ENCODE measurements at places on chromosomes 2 and 18. TPM values are rescaled to one million over a fixed set of nuclear protein-coding genes. Genes with fewer than 3 reads are reported as not detected.

- DNase-seq = no peak
These were observed 7.0 kb upstream of the SP5 start for GRCh38 chr2:170707821-170708795.

GRCh38 chr18:33152376-33152775, 288.1 kb downstream of the CCDC178 start:
- DNase-seq = no peak

GRCh38 chr2:240498171-240498957, 59.4 kb downstream of the ANKMY1 start:
- DNase-seq = no peak

DNA sequence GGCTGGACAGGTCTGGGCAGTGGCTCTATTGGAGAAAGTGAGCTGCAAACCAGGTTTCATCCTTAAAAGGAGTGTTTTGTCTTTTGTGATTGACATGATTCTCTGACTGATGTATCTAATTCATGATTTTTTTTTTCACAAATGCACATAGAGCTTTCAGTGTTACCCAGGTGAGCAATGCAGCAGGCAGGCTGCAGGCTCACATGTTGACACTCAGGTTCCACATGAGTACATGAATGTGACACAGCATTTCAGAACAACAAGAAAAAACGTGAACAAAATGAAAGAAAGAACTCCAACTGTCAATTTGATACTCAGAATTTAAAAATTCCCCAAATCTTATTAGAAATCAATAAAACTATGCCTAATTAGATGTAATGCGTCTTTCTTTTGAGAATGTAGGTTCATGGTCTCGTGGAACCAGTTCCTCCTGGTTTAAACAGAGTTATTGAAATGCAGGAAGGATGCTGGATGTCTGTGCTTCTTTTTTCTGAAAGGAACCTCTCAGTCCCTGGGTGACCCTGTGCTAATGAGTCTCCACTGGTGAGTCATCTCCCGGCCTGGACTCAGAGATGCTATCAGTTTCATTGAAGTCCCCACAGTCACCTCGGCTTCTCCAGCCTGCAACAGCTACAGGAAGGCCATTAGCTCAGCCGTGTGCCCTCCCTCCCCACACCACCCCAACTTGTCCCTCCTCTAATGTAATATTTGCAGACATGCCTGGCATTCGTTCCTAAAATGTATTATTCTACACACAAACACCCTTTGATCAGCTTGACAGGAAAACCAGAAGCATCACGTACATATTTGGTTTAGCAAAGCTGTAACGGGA, 430.4 kb downstream of the LPIN1 start:
- DNase-seq = peak; percentile 29

DNA sequence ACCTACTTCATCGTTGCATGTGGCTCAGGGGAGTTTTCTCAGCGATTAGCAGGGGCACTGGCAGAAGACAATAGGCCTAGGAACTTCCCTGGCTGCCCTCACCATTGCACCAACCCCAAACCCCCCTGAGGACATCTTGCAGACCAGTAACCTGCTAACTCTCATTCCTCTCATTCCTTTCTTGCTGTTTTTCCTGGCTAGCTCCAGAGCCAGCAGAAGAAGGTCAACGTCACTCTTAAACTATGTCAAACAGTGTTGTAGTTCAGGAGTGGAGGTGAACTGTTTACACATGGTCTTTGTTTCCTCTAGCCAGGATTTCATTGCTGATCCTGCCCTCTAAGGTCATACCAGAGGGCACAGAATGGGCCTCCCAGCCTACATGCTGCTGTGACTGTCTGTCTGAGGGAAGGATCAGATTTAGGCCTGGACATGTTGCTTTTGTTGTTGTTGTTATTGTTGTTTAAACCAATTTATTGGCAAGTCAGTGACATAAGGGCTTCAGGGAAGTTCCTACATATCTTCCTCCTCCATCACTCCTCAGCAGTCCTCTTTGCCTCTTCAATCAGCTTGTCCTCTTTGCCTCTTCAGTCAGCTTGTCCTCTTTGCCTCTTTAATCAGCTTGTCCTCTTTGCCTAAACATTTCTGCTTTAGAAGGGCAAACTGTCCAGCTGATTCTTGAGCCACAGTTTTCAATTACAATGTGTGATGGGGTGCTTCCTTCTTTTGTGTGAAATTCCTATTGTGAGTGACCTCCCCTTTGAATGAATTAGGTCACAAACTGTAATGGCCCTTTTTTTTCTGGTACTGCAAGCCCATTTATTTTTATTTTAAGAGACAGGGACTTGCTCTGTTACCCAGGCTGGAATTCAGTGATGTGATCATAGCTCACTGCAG, 471.9 kb upstream of the TNP1 start:
- DNase-seq = peak; percentile 35

DNA sequence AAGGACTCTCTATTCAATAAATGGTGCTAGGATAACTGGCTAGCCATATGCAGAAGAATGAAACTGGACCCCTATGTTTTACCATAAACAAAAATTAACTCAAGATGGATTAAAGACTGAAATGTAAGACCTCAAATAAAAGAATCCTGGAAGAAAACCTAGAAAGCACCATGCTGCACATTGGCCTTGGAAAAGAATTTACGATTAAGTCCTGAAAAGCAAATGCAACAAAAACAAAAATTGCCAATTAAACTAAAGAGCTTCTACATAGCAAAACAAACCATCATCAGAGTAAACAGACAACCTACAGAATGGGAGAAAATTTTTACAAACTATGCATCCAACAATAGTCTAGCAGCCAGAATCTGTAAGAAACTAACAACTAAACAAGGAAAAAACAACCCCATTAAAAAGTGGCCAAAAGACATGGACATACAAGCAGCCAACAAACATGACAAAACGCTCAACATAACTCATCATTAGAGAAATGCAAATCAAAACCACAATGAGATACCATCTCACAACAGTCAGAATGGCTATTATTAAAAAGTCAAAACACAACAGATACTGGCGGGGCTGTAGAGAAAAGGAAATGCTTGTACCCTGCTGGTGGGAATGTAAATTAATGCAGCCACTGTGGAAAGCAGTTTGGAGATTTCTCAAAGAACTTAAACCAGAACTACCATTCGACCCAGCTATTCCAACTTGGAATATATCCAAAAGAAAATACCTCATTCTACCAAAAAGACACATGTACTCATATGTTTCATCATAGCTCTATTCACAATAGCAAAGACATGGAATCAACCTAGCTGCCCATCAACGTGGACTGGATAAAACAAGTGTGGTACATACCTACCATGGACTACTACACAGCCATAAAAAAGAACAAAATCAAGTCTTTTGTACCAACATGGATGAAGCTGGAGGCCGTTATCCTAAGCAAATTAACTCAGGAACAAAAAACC, 30.6 kb downstream of the SEPTIN10 start:
- DNase-seq = no peak

DNA sequence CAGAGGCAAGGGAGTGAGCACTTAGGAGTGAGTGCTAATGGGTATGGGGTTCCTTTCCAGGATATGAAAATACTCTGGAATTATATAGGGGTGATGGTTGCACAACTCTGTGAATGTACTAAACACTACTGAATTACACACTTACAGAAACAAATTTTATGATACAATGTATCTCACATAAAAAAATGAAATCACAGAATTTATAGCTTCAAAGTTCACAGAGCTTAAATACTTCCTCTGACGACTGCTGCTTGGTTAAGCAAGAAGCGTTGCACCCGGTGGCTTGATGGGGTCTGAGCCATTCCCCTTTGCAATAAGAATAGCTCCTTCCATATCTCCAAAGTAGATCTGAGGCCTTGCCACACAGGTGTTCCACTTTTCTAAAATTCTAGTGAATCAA, 835.1 kb downstream of the TSN start:
- no peak for DNase-seq

DNA sequence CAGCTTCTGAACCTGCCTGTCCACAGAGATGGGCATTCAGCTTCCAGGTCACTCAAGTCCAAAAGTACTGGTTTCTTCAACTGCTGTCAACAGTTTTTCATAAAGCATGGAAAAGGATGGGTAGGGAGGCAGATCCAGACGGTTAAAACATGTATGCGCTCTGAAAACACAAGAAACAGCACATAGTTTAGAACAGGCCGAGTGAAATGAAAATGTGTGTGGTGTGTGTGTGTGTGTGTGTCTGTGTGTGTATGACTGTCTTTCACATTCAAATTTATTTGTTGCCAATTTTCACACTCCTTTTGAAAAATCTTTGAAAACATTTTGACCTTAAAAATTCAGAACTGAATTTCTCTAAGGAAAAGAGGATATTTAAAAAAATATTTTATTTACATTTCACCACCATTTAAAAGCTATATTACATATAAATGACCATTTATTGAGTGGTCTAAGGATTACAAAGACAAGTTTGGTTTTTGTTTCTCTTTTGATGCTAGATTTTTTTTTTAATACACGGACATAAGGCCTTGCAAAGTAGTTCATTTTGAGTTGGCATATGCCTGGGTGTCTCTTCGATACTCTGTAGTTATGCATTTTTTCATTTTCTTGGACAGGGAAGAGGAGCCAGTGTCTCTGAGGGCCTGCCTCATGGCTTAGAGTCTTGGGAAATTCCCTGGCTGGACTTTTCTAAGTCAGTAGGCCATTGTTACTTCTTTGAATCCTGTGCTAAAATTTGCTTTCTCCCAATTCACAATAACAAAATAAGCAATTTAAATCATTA, 30.0 kb upstream of the STK17B start:
- no peak for DNase-seq

DNA sequence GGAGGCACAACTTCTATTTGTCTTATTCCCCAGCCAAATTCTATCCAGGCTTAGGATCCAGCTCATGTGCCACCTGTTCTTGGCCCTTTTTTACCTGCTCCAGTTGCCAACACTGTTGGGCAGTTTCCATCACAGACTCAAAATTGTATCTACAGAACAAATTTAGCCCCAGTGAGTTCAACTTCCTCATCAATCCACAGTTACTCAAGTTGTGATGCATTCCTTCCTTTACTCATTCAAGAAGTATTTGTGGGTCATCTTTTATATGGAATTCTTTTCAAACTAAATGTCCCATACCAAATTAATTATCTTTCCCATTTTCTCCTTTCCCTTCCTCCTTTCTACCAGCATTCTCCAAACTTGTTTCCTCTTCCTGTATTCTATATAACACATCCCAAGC, 12.7 kb upstream of the DDX18 start:
- DNase-seq = no peak

GRCh38 chr2:6394276-6394675, 471.4 kb downstream of the CMPK2 start:
- no peak for DNase-seq

DNA sequence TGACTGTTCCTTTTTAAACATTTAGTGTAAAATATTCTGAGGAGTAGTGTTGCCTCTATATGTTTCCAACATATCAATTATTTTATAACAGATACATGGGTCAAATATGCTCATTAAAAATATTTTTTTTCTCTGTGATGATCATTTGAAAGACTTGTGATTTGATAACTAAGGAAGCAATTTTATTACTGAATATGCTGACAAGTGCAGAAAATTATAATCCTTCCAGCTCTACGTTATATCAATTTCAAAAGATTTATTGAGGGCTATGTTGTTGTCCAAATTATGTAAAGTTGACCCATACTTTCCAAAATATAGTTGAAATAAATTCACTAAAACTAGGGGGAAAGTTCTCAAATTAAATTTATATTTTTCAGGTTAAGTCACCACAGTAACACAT, 290.6 kb downstream of the NYAP2 start:
- no peak for DNase-seq

GRCh38 chr2:128423788-128424165, 105.1 kb upstream of the HS6ST1 start:
- no peak for DNase-seq

DNA sequence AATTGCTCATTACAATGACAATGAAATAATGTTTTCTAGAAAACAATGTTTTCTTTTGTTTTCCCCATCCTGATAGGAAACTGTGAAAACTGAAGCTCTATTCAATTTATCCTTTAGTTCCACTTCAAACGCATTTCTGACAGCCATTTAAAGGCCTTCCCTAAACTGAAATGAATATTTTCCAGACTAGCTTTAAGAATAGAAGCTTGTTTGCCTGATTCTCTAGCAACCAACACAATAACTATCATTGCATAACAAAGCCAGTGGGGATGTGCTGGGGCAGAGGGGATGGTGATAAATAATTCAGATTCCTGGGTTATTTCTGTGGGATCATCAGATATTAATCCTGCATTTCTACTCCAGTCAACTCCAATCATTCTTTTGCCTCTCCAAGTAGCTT, 427.1 kb downstream of the RND3 start:
- no peak for DNase-seq

GRCh38 chr18:53843113-53843760, 381.2 kb downstream of the MBD2 start:
- no peak for DNase-seq

DNA sequence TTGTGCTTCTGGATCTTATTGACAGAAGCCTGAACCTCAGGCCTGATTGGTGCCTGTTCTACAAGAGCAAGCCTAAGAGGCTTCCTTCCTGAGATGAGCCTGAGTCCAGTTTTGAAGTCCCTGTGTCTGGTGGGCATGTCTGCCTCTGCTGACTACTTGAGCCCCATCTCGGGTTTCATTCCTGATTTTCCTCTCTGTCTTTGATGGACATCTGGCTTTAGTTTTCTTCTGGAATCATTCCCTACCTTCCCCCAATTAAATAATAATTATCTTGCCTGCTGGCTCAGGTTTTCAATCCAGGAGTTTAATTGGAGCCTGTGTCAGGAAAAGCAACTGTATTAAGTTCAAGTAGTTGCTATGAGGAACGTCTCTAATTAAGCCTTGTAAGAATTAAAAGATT, 135.5 kb upstream of the MC4R start:
- DNase-seq = no peak

DNA sequence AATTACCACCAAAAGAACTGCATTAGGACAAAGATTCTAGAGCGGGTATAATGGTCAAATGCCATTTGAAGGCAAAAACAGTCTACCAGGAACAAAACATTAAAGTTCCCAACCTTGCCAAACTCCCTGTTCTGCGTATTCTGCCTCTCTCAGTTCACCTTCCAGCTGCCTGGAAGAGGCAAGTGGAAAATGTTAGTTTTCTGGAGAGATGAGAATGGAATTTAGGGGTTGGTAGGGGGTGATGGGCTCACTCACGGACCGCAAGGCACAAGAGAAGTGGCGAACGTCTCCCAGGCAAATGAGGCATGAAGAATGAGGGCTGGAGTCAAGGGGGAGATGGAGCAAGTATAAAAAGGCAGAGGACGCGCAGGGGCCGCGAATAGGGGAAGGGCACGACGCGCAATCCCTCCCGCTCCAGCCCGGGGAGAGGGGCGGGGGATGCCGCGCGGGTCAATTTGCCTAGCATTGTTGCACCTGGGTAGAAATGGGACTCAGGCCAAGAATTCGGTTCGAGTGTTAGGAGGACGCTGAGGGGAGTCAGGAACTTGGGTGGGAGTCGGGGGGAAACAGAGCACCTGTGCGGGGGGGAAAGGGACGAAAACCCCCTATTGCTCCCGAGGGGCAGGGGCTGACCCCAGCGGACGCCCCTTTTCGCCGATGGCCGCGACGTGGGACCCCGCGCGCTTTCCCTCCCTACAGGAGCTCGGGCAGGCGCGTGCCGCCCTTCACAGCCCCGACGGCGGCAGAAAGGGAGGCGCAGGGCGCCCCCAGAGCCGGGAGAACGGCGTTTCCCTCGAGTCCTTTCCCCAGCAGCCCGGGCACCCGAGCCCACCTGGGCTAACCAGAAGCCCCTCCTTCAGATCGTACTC, 573 bp downstream of the PAIP2B start:
- no peak for DNase-seq

- DNase-seq = no peak
These were observed 190.4 kb upstream of the HDAC4 start for GRCh38 chr2:239590995-239591915.

The EGR4 gene
- not detected for total RNA-seq

The GLI2 gene
- total RNA-seq = 0.44 TPM

The SPDYA gene
- 0.35 TPM for total RNA-seq

The ALPP gene
- total RNA-seq = not detected

The KYNU gene
- total RNA-seq = 0.39 TPM

The GCA gene
- 9.2 TPM for total RNA-seq

The PARD3B gene
- total RNA-seq = 1.5 TPM

The PAPOLG gene
- total RNA-seq = 14.6 TPM

The TUBA3E gene
- total RNA-seq = not detected
